Mucosa of gallbladder (tissue), 1 donor: ENCODE measurements at places on chromosomes 2 and 18.

GRCh38 chr2:19330436-19330835 is 28.0 kb downstream of the OSR1 start:
- no peak for DNase-seq

- DNase-seq = no peak
Measured at GRCh38 chr2:26298286-26298637, 47.7 kb upstream of the SELENOI start.

- no peak for DNase-seq
Measured at GRCh38 chr2:123546353-123546752, 478.7 kb upstream of the CNTNAP5 start.

GRCh38 chr2:107785756-107786155 is 40.9 kb upstream of the RGPD4 start:
- DNase-seq = no peak

DNA sequence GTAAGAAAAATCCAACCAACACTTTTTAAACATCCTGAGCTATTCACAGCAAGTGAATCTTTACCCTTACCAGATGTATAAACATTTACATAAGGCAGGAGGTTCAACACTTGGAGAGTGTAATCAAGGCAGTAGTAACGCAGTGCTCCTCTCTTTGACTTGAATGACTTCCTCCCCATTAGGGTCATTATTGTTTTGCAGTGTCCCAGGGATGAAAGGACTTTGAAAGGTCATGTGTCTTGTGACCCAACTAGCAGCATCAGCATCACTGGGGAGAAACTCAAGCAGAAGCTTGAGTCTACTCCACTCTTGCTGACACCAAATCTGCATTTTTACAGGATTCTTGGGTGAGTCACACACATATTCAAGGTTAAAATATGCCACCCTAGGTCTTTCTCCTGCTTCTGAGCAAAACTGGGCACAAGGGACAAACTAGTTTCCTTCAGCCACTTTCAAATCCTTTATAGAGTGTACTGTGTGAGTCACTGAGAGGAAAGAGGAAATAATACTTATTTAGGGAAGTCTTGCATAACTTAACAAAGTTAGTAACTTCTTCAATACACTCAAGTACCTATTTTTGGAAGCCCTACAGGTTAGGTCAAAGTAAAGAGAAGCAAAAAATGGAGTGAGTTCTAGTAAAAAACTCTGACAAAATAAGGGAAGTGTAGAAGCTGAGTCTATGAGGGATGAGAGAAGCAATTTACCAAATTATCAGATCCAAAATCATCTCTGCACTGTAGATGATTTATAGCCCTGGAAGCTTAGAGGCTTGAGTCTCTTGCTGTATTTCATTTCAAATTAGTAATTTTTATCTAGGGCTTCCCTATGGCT is 51.0 kb upstream of the EML4 start:
- DNase-seq = no peak

- no peak for DNase-seq
Measured at GRCh38 chr2:72330652-72331051, 183.0 kb upstream of the CYP26B1 start.

- DNase-seq = peak; percentile 82
Measured at GRCh38 chr2:64522843-64523428, 1.2 kb upstream of the AFTPH start.

- no peak for DNase-seq
Measured at GRCh38 chr18:63664571-63664970, 2.9 kb upstream of the SERPINB3 start.

- no peak for DNase-seq
Measured at GRCh38 chr2:46383113-46383395, 85.8 kb downstream of the EPAS1 start.

GRCh38 chr18:58660915-58661314 is 10.3 kb upstream of the MALT1 start:
- DNase-seq = no peak

- DNase-seq = no peak
Measured at GRCh38 chr2:201971531-201972228, 62.0 kb upstream of the FZD7 start.

DNA sequence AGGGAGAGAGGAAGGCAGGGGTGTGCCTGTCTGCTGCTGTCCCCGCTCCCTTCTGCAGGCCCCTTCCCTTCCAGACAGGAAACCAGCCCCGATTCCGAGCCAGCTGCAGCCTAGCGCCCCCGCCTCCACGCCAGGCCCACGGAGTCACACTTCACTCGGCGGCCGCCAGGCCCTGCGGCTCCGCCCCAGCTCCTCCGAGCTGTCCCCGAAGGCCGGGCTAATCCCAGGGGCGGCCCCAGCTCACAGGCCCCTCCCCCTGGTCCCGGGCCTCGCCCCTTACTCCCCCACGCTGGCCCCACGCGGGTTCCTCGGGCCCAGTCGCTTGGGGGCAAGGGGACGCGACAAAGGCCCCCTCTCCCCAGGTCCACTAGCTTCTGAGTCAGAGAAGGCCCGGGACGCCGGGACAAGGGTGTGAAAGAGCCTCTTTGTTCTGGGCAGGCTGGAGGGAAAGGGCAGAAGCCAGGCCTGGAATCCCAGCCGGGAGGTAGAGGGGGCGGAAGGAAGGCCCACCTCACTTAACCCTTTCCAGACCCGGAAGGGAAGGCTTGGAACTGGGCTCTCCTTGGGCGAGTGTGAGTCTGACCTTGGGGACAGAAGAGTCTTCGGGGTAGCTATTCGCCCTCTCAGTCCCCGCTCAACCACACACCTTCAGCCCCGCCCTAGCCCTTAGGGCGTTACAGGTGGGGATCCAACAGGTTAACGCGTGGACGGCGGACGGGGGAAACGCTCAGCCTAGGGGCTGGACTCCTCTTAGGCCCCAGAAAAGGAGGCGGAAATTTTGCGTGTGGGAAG is 1.2 kb downstream of the RTKN start:
- peak; percentile 87 for DNase-seq
